Right kidney (tissue), 9 donors: ENCODE measurements at places on chromosomes 6 and 20.

DNA sequence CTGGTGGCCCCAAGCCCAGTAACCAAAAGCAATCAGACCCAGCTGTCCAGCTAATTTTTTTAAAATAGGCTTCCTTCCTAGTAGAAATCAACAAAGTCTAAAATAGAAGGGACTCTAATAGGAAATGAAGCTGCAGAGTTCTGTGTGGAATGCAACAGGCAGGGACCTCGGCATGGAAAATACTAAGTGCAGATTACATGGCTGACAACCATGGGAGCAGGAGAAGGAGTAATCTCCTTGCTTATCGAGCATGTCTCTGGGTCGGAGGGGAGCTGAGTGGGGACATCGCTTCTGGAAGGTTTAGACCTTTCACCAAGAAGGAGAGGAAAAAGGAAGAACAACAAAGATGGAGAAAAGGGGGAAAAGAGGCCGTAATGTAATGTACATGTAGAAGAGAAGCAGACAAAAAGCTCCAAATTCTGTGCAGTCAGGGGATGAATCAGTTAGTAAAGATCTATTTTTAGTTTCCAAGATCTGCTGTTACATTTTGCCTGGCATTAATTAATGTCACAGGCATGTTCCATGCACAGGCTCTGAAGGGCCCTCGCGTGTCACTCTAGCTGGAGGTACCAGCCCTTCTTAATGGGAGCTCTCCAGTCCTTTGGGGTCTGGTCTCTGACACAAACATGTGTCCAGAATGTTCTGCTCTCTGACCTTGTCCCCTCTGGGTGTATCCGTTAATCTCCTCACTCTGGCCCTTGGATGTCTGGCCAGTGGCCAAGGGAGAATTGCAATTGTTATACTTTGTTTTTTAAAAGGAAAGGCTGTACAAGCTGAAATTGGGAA is 16.6 kb upstream of the ZNF831 start:
- no peak for DNase-seq

DNA sequence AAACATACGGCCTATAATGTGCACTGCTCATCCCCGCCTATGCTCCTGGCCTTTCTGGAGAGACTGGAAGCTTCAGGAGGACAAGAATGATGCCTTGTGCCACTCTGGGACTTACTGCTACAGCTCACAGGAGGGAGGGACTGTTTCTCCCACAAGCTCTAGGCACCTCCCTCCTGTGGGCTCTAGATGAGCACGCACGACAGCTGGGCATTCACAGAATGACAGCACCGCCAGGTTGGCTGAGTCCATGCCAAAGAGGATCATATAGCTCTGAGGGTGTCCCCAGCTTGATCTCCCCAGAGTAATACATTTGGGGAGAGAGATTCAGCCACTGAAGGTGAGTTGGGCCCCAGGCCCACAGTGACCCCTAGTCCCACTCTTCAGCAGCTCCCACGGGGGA is 10.1 kb upstream of the PGC start:
- DNase-seq = no peak

- no peak for DNase-seq
These were observed 230.9 kb upstream of the DTNBP1 start for GRCh38 chr6:15893556-15894253.

DNA sequence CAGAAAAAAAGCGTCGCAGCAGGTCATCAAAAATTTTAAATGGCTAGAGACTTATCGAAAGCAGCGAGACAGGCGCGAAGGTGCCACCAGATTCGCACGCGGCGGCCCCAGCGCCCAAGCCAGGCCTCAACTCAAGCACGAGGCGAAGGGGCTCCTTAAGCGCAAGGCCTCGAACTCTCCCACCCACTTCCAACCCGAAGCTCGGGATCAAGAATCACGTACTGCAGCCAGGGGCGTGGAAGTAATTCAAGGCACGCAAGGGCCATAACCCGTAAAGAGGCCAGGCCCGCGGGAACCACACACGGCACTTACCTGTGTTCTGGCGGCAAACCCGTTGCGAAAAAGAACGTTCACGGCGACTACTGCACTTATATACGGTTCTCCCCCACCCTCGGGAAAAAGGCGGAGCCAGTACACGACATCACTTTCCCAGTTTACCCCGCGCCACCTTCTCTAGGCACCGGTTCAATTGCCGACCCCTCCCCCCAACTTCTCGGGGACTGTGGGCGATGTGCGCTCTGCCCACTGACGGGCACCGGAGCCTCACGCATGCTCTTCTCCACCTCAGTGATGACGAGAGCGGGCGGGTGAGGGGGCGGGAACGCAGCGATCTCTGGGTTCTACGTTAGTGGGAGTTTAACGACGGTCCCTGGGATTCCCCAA is at the start of gene EEF1A1:
TSS of gene EEF1A1 (minus strand) at position 345 of the 663 bp plus-strand sequence. CDS start 1,006 bp downstream, outside the sequence.
- DNase-seq = peak; percentile 89

DNA sequence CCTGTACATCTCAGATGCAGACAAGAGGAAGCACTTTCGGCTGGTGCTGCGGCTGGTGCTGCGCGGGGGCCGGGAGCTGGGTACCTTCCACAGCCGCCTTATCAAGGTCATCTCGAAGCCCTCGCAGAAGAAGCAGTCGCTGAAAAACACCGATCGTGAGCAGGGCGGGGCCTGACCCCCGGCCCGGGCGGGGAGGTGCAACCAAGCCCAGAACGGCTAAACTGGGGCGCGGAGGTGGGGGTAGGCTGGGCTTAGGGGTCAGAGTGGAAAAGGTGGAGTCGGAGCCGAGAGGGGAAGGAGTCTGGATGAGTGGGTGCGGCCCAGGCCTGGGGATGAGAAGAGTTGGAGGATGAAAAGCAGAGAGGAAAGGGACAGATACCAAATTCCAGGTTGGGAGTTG is 4.1 kb upstream of the MATN4 start:
- no peak for DNase-seq

GRCh38 chr20:45452772-45453691 is 16.5 kb upstream of the WFDC2 start:
- no peak for DNase-seq

DNA sequence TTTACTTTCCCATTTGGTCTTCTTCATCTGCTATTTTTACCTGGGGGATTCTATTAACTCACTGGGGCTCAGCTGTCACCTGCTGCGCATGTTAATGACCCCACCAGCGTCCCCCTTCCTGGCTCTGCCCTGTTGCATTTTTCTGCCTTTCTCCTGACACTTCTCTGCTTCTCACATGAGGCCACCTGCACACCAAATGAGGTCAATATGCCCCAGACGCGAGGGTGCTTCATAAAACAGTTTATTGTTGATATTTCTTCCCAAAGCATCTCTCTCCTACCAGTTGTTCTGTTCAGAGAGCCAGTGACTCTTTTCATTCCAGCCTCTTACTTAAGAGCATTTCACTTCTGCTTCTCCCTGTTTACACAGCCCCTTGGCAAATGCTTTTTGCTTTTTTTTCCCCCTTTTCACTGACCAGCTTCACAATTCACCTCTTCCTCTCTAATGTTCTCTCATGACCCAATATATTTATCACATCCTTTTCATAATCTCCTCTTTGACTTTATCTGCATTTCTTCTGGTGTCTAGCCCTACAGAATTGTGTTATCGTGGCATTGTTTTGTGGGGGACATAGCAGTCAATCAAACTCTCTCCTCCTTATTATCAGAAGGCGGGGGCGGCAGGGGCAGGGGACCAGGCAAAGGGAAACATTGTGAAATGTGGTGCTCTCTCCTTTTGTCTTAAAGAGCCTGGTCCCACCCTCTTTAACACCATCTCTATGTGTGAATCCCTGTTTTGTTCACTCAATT is 545.8 kb upstream of the CITED2 start:
- DNase-seq = no peak

DNA sequence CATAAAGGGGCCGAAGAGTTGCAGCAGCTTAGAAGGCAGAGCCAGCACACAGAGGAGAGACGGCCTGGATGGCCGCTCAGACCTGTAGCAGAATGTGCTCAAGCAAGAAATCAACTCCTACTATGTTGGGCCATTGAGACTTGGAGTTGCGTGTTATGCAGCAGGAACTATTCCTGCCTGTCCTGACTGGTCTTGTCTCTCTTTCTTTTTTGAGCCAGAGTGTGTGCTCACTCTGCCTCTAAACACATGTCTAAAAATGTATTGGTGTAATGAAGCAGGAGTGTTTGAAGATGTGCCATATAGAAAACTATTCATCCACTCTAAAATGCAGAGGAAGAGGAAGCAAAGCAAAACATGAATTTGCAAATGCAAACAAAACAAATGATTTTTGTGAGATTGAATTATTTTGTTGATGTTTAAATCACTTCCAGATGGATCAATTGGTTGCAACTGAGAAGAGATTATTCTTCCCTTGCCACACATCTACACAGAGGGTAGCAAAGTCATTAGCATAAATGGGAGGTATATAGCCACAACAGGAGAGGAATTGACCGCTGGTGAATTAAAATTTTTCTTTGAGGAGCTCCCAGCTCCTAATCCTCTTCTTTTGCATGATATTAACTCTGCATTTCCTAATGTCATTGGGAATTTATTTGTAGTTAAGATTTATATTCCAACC is 20.4 kb upstream of the SYNJ2 start:
- no peak for DNase-seq

- no peak for DNase-seq
These were observed 194.6 kb downstream of the PRKN start for GRCh38 chr6:162533009-162533400.
